NCI-H187 (cell line): ENCODE measurements at places on chromosomes 4 and X.

DNA sequence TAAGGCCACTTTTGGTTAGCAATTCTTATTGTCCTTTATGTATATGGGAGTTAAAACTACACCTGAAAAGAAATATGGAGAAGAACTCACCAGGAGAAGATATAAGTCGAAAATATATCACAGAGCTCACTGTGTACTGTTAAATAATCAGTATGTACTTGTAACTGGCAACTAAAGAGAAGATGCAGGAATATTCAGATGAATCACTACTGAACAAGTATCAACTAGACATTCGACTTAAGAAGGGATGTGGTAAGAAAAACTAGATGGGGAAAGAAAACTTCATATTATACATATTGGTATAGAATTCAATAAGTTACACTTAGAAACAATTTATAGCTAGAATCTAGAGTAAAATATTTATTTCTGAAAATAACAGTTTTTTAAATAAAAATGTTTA lies 230.0 kb downstream of the CAMK2D start:
- no peak for DNase-seq

DNA sequence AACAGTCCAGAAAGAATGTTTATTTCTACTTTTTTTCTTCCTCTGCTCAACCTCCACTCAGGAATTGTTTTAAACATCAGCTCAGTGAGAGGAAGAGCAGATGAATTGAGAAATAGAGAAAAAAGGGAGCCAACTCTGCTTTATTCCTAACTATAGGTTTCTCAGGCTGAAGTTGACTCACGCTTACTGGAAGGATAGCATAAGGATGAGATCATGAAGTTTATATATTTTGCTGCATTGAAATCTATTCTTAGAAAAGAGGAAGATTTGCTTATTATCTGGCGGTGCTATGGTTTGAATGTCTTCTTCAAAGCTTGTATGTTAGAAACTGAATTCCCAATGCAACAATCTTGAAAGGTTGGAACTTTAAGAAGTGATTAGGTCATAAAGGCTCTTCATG lies 1673.4 kb upstream of the PCDH7 start:
- DNase-seq = no peak

- DNase-seq = no peak
These were observed 570.6 kb downstream of the CENPC start for GRCh38 chr4:66974665-66975064.

- no peak for DNase-seq
These were observed 170.7 kb upstream of the ZCCHC13 start for GRCh38 chrX:74133156-74133796.

- no peak for DNase-seq
These were observed 48.5 kb downstream of the SNCA start for GRCh38 chr4:89788206-89789072.

DNA sequence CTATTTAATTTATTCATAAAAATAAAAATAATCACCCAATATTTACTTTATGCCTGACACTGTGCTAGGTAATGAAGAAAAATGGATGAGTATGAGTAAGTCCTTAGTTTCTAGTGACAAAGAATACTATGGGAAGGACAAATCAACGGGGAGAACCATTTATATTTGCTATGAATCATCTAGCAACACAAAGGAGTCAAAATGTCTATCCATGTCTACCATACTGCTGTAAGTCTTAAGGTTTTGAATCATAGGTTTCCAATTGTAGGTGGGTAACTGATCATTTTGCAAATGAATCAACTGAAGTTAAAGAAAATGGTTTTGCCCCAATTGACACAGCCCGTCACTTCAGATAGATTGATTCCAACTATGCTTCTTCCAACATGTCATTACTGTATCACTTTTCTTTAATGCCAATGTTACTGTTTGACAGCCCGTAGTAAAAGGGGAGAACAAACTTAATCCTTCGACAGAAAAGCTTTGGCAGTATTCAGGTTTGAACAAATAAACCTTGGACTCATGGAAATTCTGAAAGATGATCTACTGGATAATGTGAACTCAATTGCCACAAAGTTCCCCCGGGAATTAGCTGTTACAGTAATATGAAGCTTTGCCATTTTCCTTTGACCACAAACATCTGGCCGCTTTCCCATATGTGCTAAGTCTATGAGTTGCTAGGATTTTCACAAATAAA lies 3.2 kb downstream of the TDO2 start:
- DNase-seq = peak; percentile 47
